ENCODE measurements at places on chromosomes 6 and 20.

GRCh38 chr6:118867181-118867580, 26.8 kb upstream of the ASF1A start:
- no peak for DNase-seq

DNA sequence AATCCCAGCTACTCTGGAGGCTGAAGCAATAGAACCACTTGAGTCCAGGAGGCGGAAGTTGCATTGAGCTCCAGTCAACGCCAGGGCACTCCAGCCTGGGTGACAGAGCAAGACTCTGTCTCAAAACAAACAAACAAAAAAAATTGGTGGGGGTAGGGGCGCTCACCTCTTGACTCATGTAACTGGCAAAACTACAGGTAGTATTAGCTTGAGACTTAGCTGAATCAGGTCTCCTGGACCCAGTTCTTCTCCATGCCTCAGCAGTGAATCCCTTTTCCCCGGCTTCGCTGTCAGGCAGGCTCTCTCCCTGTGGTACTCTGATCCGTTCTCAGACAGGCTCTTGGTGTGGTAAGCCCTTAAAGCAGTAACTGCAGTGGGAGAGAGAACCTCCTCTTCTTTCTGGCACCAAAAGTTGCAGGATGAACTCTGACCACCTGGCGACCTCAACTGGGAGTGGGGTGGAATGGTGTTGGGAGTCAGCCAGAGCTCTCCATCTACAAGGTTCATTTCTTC, 12.9 kb downstream of the SLC9A8 start:
- DNase-seq, result no peak

- DNase-seq, result no peak
Observed at GRCh38 chr20:48275286-48276020, 490.2 kb upstream of the SULF2 start.

GRCh38 chr20:21017528-21018085, 88.6 kb downstream of the LINC00237 start:
- DNase-seq, result no peak

- DNase-seq, result no peak
Observed at GRCh38 chr6:41228616-41229015, 467 bp downstream of the TREML4 start.

GRCh38 chr6:151088599-151088935, 151.2 kb upstream of the AKAP12 start:
- no peak for DNase-seq

DNA sequence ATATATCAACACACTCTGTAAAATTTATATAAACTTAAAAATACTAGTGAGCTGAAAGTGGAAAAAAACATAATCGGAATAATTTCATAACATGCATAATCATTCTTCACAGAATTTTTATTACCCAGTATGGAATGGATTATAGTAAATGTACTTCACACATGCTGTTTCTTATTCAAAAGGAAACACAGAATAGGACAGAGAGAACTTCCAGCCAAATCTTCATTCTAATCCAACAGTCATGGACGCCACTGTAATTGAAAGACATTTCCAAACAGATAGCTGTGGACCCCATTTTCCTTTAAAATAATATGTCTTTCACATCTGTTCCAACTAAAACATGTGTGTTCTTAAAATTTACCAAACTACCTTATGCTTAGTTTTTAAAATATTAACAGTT, 126.6 kb upstream of the RUNX2 start:
- no peak for DNase-seq

DNA sequence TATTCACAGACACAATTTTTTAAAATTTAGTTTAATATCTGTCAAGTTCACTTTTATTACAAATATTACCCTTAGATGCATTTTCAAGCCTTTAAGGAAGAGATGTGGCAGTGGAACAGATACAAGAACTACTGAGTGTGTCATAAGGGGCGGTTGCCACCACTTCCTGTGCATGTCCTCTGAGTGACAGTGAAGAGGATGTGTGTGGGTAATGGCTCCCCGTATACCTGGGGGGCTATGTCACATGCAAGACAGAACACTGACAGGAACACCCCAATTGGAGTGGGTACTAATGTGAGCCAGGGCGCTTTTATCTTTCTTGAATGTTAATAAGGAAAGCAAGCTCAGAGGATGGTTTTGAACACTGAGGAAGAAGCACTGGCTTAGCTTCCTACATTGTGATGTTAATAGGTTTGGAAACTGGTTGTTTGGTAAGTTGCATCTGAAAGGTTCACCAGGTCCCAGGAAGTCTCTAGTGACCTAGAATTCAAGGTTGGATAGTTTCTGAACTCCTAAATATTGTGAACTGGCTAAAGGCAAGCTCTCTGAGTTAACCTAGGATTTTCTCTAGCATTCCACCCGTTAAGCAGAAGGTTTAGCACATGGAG, 83.4 kb upstream of the ASF1A start:
- DNase-seq, result peak; percentile 18

DNA sequence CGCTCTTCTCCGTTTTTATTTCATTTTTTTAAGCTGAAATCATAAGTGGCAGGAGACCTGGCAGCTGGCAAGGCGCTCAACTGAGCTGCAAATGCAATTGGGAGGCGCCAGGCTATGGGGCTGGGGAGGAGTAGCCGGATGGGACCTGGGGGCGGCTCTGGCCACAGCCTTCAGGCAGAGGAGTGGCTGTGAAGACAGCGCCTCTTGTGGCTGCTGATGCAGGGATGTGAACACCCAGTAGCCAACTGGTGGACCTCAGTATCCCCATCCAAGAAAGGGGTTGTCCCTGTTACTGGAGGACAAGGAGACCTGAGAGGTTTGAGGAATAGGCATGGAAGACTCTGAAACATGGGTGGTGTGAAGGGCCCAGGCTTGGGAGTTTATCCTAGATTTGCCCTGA, 12.6 kb downstream of the KCNK17 start:
- no peak for DNase-seq

- DNase-seq, result no peak
Observed at GRCh38 chr6:125951323-125951722, 5.2 kb upstream of the HINT3 start.

DNA sequence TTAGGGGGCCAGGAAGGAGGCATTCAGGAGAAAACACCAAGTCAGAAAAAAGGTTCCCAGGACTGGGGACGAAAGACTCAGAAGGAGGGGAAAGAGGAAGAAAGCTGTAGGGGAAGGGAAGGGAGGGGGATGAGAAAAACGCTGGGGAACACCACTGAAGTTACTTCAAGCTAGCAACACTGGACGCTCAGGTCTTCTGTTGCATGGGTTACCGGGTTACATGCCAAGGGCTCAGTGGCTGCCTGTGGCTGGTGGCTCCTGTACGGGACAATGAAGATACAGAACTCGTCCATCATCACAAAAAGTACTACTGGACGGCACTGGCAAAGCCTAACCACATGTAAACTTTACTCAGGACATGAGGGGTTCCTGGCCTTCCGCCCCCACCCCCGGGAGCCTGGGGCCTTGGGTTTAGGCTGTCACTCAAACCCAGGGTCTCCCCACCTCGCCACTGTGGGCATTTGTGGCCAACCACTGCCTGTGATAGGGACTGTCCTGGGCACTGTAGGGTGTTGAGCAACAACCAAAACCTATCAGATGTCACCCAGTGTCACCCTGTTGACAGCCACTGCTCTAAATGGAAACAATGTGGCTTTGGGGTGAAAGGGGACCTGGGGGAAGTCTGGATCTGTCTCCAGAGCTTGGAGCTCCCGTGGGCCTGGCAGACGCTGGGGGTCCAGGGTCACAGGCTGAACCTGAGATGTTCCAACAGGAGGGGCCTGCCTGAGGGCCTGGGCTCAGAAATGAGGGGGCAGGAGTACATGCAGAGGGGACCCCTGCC, 40.3 kb upstream of the CD93 start:
- no peak for DNase-seq

- no peak for DNase-seq
Observed at GRCh38 chr6:705047-705446, 12.1 kb upstream of the EXOC2 start.
